ENCODE measurements at places on chromosomes 3 and 15. TPM values are rescaled to one million over a fixed set of nuclear protein-coding genes. Genes with fewer than 3 reads are reported as not detected.

Gene TPM1
- total RNA-seq: 2,698 TPM

Gene KCNMB2
- not detected for total RNA-seq

Gene IL17RB
- not detected for total RNA-seq

Gene SSUH2
- not detected for total RNA-seq

Gene GABRR3
- not detected for total RNA-seq

Gene RAB27A
- 12.0 TPM for total RNA-seq

Gene P4HTM
- total RNA-seq: 34.6 TPM

Gene WNT7A
- not detected for total RNA-seq

Gene LRTM1
- not detected for total RNA-seq

Gene IL5RA
- not detected for total RNA-seq

Gene SLC28A2
- total RNA-seq: not detected

Gene SELENOK
- total RNA-seq: 16.9 TPM

Gene UPK1B
- total RNA-seq: not detected

Gene RTP1
- total RNA-seq: not detected

Gene TEX55
- not detected for total RNA-seq

Gene CP
- total RNA-seq: not detected

Gene PIK3R4
- 24.6 TPM for total RNA-seq

Gene SCG5
- 30.9 TPM for total RNA-seq

Gene GNAI2
- 374 TPM for total RNA-seq

Gene CCDC191
- 2.3 TPM for total RNA-seq

Gene PEX5L
- total RNA-seq: under 0.01 TPM

Gene PXYLP1
- total RNA-seq: 5.9 TPM

Gene TMED3
- 134 TPM for total RNA-seq

Gene C3orf33
- total RNA-seq: 2.9 TPM

Gene PRICKLE2
- total RNA-seq: 47.7 TPM

Gene DZIP1L
- 25.2 TPM for total RNA-seq

Gene NEIL1
- 5.5 TPM for total RNA-seq

Gene SUCLG2
- total RNA-seq: 61.8 TPM

Gene SH2D7
- total RNA-seq: not detected

Gene ANKRD34C
- total RNA-seq: not detected

Gene CYP1A2
- total RNA-seq: not detected

Gene LRRK1
- total RNA-seq: 20.8 TPM

Gene FHIT
- 1.2 TPM for total RNA-seq

Gene MST1
- 4.8 TPM for total RNA-seq

Data from smooth muscle cell of the umbilical artery (primary cell).